Retinal pigment epithelial cell (primary cell): ENCODE measurements at places on chromosomes 1 and 21.

GRCh38 chr21:16162953-16163352, 433.2 kb downstream of the USP25 start:
- DNase-seq = no peak

DNA sequence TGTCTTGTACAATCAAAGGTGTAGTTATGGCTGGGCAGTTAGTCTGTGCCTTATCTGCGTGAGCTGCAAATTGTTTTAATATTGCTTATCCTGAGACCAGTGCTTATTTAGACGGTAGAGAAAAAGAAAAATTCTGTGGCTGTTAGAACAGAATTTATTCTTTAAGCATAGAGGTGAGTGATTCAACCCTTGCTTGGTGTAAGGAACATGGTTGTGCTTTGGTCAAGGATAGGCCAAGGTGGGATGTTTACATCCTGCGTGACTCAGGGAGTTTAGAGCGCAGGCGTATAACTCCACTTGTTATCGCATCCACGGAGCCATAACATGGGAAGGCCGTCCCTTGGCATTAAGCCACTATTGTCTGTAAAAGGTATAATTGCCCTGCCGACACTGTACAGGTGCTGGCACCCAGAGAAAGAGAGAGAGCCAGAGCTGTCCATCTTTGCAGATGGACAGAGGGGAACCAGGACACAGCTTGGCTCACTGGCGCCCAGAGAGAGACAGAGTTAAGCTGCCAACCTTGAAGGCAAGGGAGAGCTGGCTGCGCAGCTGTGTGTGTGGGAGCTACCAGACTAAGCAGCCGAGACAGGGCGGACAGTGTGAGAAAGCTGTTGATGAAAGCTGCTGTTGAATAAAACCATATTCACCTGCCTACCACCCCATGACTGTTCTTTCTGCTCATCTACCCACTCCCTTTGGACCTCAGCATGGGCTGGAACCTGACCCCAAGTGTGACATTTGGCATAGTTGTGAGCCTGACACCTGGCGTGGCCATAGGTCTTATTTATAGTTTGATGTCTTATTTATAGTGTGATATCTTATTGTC, 200.4 kb downstream of the DYRK1A start:
- DNase-seq = no peak

- DNase-seq = no peak
Measured at GRCh38 chr1:205065666-205066065, 18.6 kb downstream of the TMEM81 start.

- no peak for DNase-seq
Measured at GRCh38 chr1:112697781-112698201, 9.1 kb downstream of the RHOC start.

DNA sequence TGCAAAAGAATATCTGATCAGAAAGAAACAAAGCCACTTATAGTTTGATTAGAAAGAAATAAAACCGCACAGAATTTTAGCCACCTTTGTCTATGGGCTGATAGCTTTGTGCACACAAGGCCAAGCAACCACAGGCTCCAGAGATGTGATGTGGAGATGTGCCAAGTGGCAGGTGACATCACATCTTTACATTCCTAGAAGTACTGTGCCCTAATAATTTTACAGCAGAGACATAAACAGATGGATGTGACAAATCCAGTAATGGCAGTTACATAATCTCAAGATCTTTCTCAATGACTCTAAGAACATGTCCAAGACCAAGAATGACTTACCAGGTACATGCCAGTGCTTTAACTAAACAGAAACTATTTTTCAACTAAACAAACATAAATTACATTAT, 159.5 kb downstream of the LTN1 start:
- DNase-seq = no peak

GRCh38 chr1:25811384-25812082, 8.2 kb upstream of the MTFR1L start:
- no peak for DNase-seq

GRCh38 chr1:28751315-28752060, 14.7 kb downstream of the YTHDF2 start:
- no peak for DNase-seq

- DNase-seq = no peak
Measured at GRCh38 chr1:151516031-151516511, 4.9 kb downstream of the CGN start.

- DNase-seq = no peak
Measured at GRCh38 chr1:78113156-78113916, 67.6 kb downstream of the GIPC2 start.

- no peak for DNase-seq
Measured at GRCh38 chr1:29835874-29836273, 599.6 kb downstream of the PTPRU start.

DNA sequence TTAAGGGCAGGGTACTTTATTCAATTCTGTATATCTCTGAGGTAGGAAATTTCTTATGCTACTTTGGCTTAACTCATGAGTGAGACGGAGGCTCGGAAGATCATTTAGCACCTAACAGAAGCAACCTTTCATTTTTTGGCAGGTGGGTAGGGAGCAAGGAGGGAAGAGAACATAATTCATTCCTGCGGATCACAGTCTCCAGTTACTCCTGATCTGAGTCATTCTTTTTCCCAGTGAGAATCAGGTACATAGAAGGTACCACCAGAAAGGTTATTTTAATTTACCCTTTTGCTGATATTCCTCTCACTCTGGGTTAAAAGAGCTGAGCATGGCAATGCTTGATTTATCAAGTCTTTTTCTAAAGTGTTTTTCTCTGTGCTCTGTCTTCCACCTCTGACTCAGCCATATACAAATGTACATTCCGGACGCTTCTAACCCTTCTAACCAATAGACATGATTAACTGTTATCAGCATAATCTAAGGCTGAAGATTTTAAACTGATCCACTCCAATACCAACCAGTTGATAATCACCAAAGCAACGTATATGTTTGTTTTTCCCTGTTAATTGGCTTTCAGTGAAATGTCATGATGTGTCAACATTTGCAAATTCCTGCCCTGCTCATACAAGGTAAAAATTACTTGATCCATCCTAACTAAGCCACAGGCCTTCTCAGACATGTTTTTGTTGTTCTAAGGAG, 271.7 kb downstream of the DUSP10 start:
- peak; percentile 38 for DNase-seq

GRCh38 chr1:236836157-236836556, 41.1 kb downstream of the MTR start:
- no peak for DNase-seq
